ENCODE measurements at places on chromosomes 11 and 22. TPM values are rescaled to one million over a fixed set of nuclear protein-coding genes. Genes with fewer than 3 reads are reported as not detected.

- no peak for DNase-seq
These were observed 14.3 kb upstream of the ADA2 start for GRCh38 chr22:17233348-17234043.

SLC22A12 gene
- polyA plus RNA-seq = not detected

DNA sequence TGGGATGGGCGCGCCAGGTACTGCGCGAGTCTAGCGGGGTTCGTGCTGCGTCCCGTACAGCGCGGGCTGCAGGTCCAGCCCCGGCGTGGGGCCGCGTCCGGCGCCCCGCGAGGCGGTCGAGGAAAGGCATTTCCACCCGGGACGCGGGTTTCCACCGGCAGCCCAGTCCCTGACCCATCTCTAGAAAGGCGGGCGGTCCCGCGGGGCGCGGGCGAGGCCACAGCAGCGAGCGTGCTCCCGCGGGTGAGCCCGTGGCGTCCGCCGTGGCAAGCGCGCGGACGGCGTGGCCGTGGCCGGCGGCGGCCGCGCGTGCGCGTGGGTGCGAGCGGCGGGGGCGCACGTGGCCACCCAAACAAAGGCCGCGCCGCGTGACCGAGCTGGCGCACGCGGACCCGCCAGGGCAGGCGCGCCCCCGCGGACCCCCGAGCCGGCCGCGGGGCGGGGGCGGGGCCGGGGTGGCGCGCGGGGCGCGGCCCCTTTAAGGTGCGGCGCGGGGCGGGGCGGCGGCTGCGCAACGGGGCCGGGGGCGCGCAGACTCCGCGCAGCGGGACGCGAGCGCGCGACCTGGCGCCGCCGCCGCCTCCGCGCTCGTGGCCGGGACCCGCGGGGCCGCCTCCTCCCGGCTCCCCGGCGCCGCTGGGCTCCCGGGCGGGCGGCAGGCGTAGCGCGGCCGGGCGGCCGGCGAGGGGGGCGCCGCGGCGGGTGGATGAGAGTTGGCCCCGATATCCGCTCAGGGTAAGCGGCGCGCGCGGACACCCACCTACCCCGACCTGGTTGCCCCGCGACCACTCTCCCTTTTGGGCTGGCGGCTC is 39.3 kb upstream of the CELSR1 start:
- peak; percentile 84 for DNase-seq

- no peak for DNase-seq
These were observed 17.2 kb downstream of the OPCML start for GRCh38 chr11:133515107-133515506.

GGTLC2 gene
- polyA plus RNA-seq = not detected

GRCh38 chr22:19149991-19150390 is at the start of gene GSC2:
Gene GSC2 (minus strand): TSS chr22:19150292. CDS start chr22:19150283, 9 bp downstream.
- no peak for DNase-seq

Data from GM23248 (cell line).